ENCODE measurements at places on chromosomes 5 and 9. TPM values are rescaled to one million over a fixed set of nuclear protein-coding genes. Genes with fewer than 3 reads are reported as not detected.

GRCh38 chr9:94929369-94929756 lies 202.9 kb downstream of the AOPEP start:
- no peak overlapping the region for H3K4me3 ChIP-seq
- no peaks in the 10 kb centered on the region for H3K27me3 ChIP-seq
- H3K4me1 ChIP-seq, result peaks cover 41% of the 10 kb centered on the region
- H3K27ac ChIP-seq, result peak overlapping the region; percentile 55
- peaks cover 9% of the 10 kb centered on the region for H3K36me3 ChIP-seq
- no peak for DNase-seq

- peaks cover 7% of the 10 kb centered on the region for H3K4me1 ChIP-seq
- no peaks in the 10 kb centered on the region for H3K36me3 ChIP-seq
- no peak overlapping the region for H3K27ac ChIP-seq
- no peak overlapping the region for H3K4me3 ChIP-seq
Measured at GRCh38 chr9:101014566-101014965, 14.0 kb upstream of the PLPPR1 start.

GRCh38 chr9:116163293-116164055 lies 9.9 kb downstream of the PAPPA start:
- H3K36me3 ChIP-seq, result no peaks in the 10 kb centered on the region
- H3K4me1 ChIP-seq, result no peaks in the 10 kb centered on the region
- no peak overlapping the region for H3K27ac ChIP-seq
- peaks cover 30% of the 10 kb centered on the region for H3K27me3 ChIP-seq
- DNase-seq, result no peak
- H3K4me3 ChIP-seq, result no peak overlapping the region

DNA sequence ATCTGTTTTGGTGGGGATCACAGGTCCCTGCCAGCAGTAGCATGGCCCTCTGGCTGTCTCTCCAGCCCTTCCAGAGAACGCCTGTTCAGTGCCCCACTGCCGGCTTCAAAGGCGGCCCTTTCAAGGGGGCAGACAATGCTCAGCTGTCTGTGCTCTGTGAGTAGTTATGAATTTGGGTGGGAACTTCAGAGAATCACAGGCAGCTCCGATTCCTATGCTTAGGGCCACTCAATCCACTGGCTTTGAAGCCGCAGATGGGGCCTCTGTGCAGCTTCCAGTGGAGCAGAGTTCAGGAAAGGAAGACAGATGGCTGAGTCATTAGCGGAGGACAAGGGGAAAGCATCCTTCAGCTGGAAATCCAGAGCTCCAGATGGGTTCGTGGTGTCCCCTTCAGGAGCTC lies 42.4 kb downstream of the NKX2-5 start:
- H3K36me3 ChIP-seq, result no peaks in the 10 kb centered on the region
- no peak for DNase-seq
- no peak overlapping the region for H3K4me3 ChIP-seq
- peaks cover 19% of the 10 kb centered on the region for H3K27me3 ChIP-seq
- no peak overlapping the region for H3K27ac ChIP-seq
- H3K4me1 ChIP-seq, result no peaks in the 10 kb centered on the region

- peaks cover 19% of the 10 kb centered on the region for H3K36me3 ChIP-seq
- DNase-seq, result no peak
- H3K4me1 ChIP-seq, result peaks cover 12% of the 10 kb centered on the region
- no peaks in the 10 kb centered on the region for H3K27me3 ChIP-seq
- H3K4me3 ChIP-seq, result no peak overlapping the region
- H3K27ac ChIP-seq, result peak overlapping the region; percentile 33
Measured at GRCh38 chr9:33468797-33469621, 4.7 kb downstream of the NOL6 start.

- H3K27ac ChIP-seq, result no peak overlapping the region
- no peak for DNase-seq
- H3K4me3 ChIP-seq, result no peak overlapping the region
- H3K36me3 ChIP-seq, result no peaks in the 10 kb centered on the region
- no peaks in the 10 kb centered on the region for H3K4me1 ChIP-seq
- H3K27me3 ChIP-seq, result peaks cover 15% of the 10 kb centered on the region
Measured at GRCh38 chr9:133476036-133476931, 2.6 kb downstream of the SLC2A6 start.

GKAP1 gene
- 22.0 TPM for total RNA-seq

VAV2 gene
- total RNA-seq, result 82.8 TPM

CDX1 gene
- total RNA-seq, result 0.31 TPM

OR13J1 gene
- not detected for total RNA-seq

CNTLN gene
- total RNA-seq, result 7.8 TPM

TMEM215 gene
- not detected for total RNA-seq

CDC20B gene
- not detected for total RNA-seq
